Central memory CD4-positive, alpha-beta T cell (primary cell): ENCODE measurements at places on chromosomes 5 and 9.
A peak's percentile ranks its signal among the peaks of the same experiment; 100 is the strongest.

GRCh38 chr9:27341545-27342294 lies 44.8 kb upstream of the EQTN start:
- no peak for DNase-seq

DNA sequence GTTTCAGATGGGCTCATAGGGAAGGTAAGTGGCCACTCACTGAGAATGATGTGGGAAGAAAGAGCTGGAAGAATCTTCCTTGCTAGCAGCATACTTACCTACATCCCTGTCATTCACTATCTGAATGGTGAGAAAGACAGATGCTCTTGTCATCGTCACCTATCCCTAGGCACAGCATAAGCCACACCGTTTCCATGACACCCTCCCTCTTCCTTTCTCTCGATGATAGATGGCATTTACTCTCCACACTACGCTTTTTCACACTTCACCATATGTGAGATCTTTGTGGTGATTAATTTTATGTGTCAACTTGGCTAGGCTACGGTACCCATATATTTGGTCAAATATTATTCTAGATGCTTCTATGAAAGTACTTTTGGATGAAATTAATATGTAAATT lies 44.4 kb upstream of the FER start:
- DNase-seq = no peak

GRCh38 chr9:91295357-91295756 lies 66.4 kb downstream of the AUH start:
- DNase-seq = no peak

- peak; percentile 45 for DNase-seq
Measured at GRCh38 chr9:122816163-122816867, 12.1 kb downstream of the PDCL start.

GRCh38 chr9:132008855-132009812 lies 70.5 kb downstream of the MED27 start:
- no peak for DNase-seq

DNA sequence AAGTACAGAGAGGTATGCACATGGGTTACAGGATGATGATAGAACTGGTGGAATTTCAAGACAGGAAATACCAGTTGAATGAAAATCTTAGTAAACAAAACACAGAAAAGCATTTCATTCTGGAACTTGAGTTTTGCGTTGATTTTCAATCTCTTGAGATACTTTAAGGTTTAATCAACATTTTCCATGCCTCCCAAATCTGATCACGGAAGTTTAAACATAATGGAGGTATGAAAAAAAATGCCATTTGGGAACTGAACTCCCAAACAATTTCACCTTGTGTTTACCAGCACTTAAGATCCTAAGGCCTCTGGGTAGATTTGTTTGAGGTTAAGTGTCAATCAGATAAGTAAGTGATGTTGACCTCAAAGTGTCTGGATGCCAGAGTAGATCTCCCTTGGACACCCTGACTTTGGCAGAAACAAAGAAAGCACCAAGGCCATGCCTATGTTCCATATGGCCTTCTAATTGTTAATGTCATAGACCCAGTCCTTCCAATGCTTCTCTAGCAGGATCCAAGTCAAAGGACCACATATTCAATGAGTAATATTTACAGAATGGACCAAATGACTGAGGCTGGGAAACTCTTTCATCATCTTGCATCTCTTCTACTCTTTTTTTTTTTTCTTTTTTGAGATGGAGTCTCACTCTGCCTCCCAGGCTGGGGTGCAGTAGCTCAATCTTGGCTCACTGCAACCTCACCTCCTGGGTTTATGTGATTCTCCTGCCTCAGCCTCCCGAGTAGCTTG lies 216.9 kb downstream of the ARRDC3 start:
- DNase-seq = no peak
